Renal cortical epithelial cell (primary cell): ENCODE measurements at places on chromosomes 3 and 15. TPM values are rescaled to one million over a fixed set of nuclear protein-coding genes. Genes with fewer than 3 reads are reported as not detected.

Gene EIF4G1
- total RNA-seq: 195 and 527 TPM in 2 replicates

DNA sequence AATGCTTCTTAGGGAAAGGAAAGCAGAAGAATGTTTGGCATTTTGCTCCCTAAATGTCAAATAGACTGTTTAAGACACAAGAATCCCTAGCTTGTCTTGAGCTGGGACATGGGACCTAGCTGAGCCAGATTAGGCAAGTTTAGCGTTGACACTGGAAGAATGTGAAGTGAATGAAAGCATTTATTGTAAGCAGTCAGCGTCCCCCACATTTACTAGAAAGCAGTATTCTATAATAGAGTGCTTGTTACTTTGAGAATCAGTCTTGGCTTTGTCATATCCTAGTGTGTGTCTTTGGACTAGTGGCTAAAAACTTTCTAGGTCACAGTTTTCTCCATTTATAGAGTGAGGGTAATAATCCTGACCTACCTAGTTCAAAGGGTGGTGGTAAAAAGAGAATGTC, 161.6 kb downstream of the ADAMTSL3 start:
- no peak for DNase-seq

DNA sequence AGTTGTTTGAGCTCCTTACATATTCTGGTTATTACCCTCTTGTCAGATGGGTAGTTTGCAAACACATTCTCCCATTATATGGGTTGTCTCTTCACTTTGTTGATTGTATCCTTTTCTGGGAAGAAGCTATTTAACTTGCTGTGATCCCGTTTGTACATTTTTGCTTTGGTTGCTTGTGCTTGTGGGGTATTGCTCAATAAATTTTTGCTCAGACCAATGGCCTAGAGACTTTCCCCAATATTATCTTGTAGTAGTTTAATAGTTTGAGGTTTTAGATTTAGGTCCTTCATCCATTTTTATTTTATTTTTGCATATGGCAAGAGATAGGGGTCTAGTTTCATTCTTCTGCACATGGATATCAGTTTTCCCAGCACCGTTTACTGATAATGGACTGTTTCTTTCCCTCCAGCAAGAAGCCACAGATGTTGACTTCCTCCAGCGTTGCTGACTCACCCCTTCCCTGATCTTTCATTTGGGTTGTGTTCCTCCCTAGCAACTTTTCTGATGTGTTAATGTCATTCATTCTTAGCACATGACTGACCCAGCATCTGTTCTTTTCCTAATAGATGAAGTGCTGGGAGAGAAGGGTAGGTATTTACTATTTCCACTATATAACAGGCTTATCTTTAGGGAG, 166.7 kb upstream of the SGO1 start:
- DNase-seq: peak; percentile 32

GRCh38 chr3:25344670-25345069, 83.4 kb upstream of the RARB start:
- DNase-seq: no peak

- peak; percentile 18 for DNase-seq
Observed at GRCh38 chr3:54433846-54434245, 311.5 kb downstream of the CACNA2D3 start.

GRCh38 chr15:59052915-59053407, 52.0 kb upstream of the CCNB2 start:
- DNase-seq: no peak

DNA sequence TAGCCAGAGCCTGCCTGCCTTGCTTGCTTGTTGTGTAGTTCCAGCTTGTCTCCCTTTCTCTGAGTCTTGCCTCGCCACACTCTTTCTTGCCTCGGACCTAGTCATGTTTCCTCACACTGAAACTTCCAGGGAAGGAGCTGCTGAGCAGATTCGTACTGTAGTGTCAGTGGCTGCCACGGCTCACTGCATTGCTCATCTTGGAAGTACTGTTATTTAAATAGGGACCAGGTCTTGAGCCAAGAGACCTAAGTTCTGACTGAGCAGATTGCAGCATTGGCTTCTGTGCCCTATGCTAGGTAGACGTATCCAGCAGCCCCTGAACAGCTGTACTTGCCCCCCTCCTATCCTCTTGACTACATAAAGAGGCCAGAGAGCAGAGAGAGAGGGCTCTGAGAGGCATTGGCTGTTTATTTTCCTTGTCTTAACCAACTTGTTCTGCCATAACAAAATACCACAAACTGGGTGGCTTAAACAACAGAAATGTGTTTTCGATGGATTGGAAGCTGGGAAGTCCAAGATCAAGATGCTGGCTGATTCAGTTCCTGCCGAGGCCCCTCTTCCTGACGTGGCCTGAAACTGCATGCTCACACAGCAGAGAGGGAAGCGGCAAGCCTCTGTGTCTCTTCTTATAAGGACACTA, 5.8 kb upstream of the RARRES1 start:
- DNase-seq: no peak

- no peak for DNase-seq
Observed at GRCh38 chr3:52352566-52352965, 36.4 kb downstream of the DNAH1 start.

DNA sequence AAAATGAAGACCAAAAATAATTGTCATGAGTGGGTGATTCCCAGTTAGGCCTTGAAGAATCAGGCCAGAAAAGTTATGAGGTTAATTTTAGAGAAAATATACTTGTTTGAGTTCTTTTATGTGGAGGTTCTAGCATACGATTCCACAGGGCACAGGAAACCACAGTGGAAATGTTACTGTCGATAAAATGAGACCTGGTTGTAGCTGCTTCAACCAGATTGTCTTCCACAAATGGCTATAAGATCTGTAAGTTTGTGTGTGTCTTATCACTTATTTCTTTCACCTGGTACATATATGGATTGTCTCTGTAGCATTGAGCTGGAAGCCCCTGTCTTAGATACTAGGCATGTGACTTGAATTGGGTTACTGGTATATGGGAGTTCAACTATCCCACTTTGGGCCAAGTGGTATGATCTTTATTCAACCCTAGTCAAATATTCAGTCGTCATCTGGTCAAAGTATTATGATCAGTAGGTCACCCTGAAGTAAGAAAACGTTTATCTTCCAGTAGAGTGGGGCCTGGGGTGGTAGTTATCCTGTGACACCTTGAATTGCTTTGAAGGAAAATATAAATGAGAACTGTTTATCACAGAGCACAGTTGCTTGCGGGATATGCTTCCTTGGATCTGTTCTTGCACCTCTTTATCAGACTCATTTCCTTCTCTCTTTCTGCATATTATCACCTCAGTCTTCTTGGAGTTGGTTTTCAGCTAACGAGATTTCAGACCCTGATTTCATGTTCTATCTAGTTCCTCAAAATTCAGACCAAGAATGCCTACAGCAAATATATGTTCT, 21.5 kb upstream of the ZNF609 start:
- DNase-seq: no peak

DNA sequence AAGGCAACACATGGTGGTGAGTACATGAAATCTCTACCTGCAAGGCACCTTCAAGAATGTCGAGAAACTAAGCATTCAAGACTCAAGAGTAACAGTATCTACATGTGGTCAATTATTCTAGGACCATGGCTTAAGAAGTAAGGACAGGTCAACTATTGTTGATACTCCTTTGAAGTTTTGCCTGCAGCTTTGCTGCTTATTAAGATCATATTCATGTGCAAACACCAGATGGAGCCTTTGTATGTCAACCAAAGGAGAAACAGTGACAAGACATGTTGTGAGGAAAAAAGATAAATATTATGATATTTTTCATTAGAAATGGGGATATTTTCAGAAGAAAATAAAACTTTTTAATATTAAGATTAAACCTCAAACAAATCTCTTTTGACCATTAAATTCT, 52.3 kb upstream of the FGF7 start:
- DNase-seq: no peak
